ENCODE measurements at places on chromosomes 3 and 15.

DNA sequence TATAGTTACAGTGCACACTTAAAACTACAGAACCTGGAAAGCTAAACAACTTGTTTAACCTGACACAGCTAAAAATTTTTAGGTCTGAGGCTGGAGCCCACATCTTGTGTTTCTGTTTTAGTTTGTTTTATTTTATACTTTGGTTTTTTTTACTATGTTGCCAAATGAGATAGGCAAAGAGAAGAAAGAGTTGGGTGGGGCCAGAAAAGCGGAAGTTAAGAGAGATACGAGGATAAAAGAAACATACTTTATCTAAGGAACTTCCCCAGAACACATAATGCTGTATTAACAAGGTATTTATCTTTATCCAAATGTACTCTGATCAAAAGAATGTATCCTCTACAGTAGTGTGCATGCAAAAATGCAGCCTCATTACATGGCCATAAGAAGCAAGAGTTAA, 1145.7 kb downstream of the EPHA3 start:
- no peak overlapping the region for H3K4me3 ChIP-seq
- H3K27ac ChIP-seq = no peak overlapping the region
- DNase-seq = no peak
- no peaks in the 10 kb centered on the region for H3K4me1 ChIP-seq
- H3K36me3 ChIP-seq = no peaks in the 10 kb centered on the region

- H3K27ac ChIP-seq = no peak overlapping the region
- H3K4me1 ChIP-seq = peaks cover 24% of the 10 kb centered on the region
- H3K27me3 ChIP-seq = no peaks in the 10 kb centered on the region
- H3K36me3 ChIP-seq = no peaks in the 10 kb centered on the region
Observed at GRCh38 chr3:177357352-177358090, 160.2 kb upstream of the TBL1XR1 start.

DNA sequence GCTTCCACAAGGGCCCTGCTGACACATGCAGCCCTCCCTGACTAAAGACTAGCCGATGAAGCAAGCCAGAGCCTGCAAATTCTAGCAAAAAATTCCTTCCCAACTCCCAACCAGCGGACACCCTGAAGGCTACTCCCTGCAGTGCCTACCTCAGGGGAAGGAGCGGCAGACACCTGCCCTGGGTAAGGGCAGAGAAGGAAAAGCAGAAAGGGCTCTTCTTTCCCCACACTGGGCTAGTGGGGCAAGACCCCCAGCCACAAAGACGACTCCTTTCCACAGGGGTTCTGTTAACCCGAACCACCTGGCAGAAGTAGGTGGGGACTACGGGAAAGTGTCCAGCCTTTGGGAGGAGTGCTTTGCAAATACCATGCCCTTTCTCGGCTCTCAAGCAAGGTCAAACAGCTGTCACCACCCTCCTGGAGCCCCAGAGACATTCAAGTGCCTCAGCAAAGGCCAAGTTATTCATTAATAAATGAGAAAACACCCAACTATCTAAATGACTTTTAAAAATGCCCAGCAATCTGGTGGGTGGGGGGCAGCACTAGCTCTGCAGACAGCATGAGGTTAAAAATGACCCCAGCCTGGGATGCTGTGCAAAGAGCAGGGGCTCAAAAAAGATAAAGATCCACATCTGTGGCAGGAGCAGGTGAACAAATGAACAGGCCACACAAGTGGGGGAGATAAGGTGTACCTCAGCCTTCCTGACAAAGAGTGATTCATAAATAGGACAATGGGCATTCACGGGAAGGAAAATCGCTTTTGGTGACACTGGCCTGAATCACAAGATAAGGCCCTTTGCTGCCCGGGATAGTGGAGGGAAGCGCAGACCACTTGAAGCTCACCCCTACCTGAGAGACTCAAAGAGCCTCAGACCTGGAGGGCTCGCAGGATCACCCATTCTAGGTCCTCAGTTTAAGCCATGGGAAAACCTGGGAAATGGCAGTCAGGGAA, 33.0 kb downstream of the CCDC12 start:
- no peaks in the 10 kb centered on the region for H3K27me3 ChIP-seq
- DNase-seq = no peak
- no peak overlapping the region for H3K4me3 ChIP-seq
- no peak overlapping the region for H3K27ac ChIP-seq
- H3K4me1 ChIP-seq = peaks cover 42% of the 10 kb centered on the region

DNA sequence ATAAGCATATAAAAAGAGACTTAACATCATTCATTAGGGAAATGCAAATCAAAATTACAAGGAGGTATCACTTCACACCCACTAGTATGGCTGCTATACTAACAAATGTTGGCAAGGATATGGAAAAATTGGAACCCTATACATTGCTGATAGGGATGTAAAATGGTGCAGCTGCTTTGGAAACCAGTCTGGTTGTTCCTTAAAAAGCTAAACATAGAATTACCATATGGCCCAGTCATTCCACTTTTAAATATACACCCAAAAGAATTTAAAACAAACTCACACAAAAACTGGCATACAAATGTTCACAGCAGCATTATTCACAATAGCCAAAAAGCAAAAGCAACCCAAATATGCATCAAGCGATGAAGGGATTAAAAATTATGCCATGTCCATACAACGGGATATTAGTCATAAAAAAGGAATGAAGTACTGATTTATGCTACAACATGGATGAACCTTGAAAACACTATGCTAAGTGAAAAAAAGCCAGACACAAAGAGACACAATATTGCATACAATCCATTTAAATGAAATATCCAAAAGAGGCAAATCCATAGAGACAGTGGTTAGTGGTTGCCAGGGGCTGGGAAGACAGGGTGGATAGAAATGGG, 118.3 kb downstream of the OSBPL10 start:
- H3K4me3 ChIP-seq = no peak overlapping the region
- no peak overlapping the region for H3K27ac ChIP-seq
- H3K4me1 ChIP-seq = no peaks in the 10 kb centered on the region
- H3K27me3 ChIP-seq = no peaks in the 10 kb centered on the region

DNA sequence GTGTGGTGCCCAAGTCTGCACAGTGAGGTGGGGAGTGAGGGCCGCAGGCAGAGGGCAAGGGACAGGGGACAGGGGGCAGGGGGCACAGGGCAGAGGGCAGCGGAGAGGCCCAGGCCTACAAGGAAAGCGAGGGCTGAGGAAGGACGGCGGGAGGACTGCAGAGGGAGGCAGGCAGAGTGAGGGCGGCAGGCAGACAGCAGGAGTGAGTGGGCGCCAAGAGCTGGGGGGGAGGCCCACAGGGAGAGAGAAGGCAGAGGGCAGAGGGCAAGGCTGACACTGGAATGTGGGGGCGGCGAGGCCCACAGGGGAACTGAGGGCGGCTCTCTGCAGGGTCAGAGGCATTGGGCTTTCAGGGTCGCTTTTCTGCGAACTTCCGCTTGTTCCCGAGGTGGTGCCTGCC, 267.8 kb upstream of the NDN start:
- H3K4me1 ChIP-seq = no peaks in the 10 kb centered on the region
- no peaks in the 10 kb centered on the region for H3K27me3 ChIP-seq
- no peak for DNase-seq
- H3K27ac ChIP-seq = no peak overlapping the region
- H3K36me3 ChIP-seq = no peaks in the 10 kb centered on the region

GRCh38 chr15:70084461-70084860, 13.3 kb downstream of the TLE3 start:
- DNase-seq = no peak
- no peak overlapping the region for H3K4me3 ChIP-seq
- peaks cover 11% of the 10 kb centered on the region for H3K4me1 ChIP-seq

GRCh38 chr15:34896183-34896582, 73.4 kb downstream of the AQR start:
- peaks cover 58% of the 10 kb centered on the region for H3K36me3 ChIP-seq
- no peaks in the 10 kb centered on the region for H3K4me1 ChIP-seq
- H3K27ac ChIP-seq = no peak overlapping the region
- DNase-seq = no peak
- no peaks in the 10 kb centered on the region for H3K27me3 ChIP-seq

GRCh38 chr3:152438181-152438580, 169.5 kb downstream of the MBNL1 start:
- no peak for DNase-seq
- peaks cover 6% of the 10 kb centered on the region for H3K36me3 ChIP-seq
- H3K27me3 ChIP-seq = no peaks in the 10 kb centered on the region
- H3K4me1 ChIP-seq = peaks cover 8% of the 10 kb centered on the region
- H3K27ac ChIP-seq = no peak overlapping the region

DNA sequence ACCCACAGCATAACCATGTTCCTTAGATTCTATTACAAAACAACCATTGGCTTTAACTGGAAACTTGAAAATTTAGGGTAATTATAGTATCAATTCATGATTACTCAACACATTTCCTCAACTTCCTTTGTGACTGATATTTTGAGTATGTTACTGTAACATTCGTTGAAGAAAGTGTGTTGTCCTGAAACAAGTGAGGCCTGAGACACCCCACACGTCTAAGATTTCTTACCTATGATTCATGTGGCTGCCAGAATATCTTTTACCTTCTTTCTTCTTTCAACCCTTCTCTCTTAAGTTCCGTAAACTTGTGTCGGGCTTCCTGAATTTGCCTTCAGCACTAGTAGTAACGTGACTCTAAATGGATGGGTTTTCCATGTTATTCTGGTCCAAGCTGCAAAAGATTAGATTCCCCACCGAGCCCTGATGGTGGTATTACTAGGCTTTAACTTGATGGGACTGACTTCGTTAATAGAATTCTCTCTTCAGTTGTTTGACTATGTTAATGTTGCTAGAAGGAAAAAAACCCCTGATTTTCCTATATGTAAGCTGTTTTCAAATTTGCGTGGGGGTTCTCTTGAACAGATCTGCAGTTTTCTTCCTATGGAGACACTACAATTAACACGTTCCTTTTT, 296.0 kb upstream of the ICE2 start:
- no peaks in the 10 kb centered on the region for H3K27me3 ChIP-seq
- H3K27ac ChIP-seq = no peak overlapping the region
- H3K36me3 ChIP-seq = no peaks in the 10 kb centered on the region

- no peak overlapping the region for H3K27ac ChIP-seq
- H3K4me3 ChIP-seq = no peak overlapping the region
- no peaks in the 10 kb centered on the region for H3K27me3 ChIP-seq
- no peaks in the 10 kb centered on the region for H3K4me1 ChIP-seq
Observed at GRCh38 chr3:56113231-56113630, 355.0 kb downstream of the ERC2 start.

GRCh38 chr15:43893956-43894355, 67.2 kb downstream of the WDR76 start:
- no peaks in the 10 kb centered on the region for H3K4me1 ChIP-seq
- DNase-seq = no peak
- H3K4me3 ChIP-seq = no peak overlapping the region
- no peaks in the 10 kb centered on the region for H3K27me3 ChIP-seq
- H3K27ac ChIP-seq = no peak overlapping the region
- no peaks in the 10 kb centered on the region for H3K36me3 ChIP-seq

DNA sequence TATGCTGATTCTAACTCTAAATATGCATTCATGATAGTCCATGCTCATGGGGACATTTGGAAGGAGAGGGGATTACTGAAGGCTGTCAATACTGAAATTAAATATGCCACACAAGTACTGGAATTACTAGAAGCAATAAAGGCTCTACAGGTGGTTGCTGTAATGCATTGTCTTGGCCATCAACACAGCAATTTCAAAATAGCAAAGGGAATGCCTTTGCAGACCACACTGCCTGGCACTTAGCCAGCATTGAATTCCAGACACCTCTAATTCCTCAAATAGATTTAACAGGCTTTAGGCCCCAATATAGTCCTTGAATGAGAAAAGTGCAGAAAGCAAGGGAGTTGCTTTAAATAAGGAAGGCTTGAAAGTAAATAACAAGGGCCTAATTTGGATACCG, 115.8 kb upstream of the PLCL2 start:
- H3K4me3 ChIP-seq = no peak overlapping the region
- no peak for DNase-seq
- no peaks in the 10 kb centered on the region for H3K4me1 ChIP-seq
- H3K36me3 ChIP-seq = no peaks in the 10 kb centered on the region
- no peaks in the 10 kb centered on the region for H3K27me3 ChIP-seq

DNA sequence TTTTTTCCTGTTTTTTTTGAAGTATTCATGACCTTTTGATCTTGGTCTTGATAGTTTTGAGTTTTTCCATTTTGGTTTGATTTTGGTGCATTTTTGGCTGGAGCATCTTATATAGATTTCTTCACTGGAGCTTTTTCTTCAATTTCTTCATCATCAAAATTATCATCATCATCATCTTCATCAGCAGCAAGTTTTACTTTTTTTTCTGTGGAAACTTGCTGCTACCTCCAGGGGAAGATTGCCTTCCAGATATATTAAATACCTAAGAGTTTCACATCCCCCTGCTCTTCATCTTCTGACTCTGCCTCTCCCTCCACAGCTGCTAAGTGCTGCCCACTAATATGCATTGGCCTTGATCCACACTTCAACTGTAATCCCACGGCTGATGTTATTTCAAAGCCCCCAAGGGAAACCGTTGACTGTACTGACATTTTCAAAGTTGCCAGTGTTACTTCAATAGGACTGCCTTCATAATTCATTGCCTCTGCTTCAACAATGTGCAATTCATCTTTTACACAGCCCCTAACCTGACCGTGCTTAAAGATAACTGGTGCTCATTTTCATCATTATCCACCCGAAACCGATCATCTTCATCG, 151.7 kb downstream of the NR1D2 start:
- H3K27me3 ChIP-seq = no peaks in the 10 kb centered on the region
- H3K4me1 ChIP-seq = no peaks in the 10 kb centered on the region
- H3K27ac ChIP-seq = no peak overlapping the region
- no peaks in the 10 kb centered on the region for H3K36me3 ChIP-seq
- no peak for DNase-seq

DNA sequence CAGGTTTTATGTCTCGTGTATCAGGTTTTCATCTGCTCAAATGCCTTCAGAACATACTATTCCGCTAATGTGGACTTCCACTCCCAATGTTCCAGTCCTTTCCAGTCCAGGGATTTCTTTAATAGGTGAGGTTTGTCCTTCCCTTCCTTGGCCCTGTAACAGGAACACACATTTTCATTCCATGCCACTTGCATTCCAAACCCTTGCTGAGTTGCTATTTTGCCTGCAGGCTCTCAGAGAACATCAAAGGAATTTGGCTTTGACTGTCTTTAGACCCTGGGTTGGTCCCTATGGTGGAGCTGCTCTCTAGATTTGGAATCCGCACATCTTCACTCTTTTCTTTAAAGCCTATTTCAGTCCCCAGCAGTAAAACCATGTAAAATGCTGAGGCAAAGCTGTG, 12.3 kb upstream of the ALCAM start:
- H3K27me3 ChIP-seq = peaks cover 5% of the 10 kb centered on the region
- H3K4me1 ChIP-seq = no peaks in the 10 kb centered on the region
- DNase-seq = no peak
- no peak overlapping the region for H3K27ac ChIP-seq
- H3K4me3 ChIP-seq = no peak overlapping the region

- no peak overlapping the region for H3K4me3 ChIP-seq
- no peaks in the 10 kb centered on the region for H3K27me3 ChIP-seq
- peaks cover 25% of the 10 kb centered on the region for H3K4me1 ChIP-seq
- no peak for DNase-seq
- H3K36me3 ChIP-seq = no peaks in the 10 kb centered on the region
Observed at GRCh38 chr3:16482194-16482769, 31.2 kb downstream of the RFTN1 start.

All from effector memory CD4-positive, alpha-beta T cell (primary cell).